T-helper 2 cell (primary cell): ENCODE measurements at places on chromosomes 11 and 22.
A peak's percentile ranks its signal among the peaks of the same experiment; 100 is the strongest.

GRCh38 chr22:21823740-21824444 lies 43.6 kb downstream of the MAPK1 start:
- DNase-seq: no peak

GRCh38 chr11:47924184-47924691 lies 56.1 kb upstream of the PTPRJ start:
- no peak for DNase-seq

GRCh38 chr22:37549704-37550059 lies 10.6 kb upstream of the CDC42EP1 start:
- no peak for DNase-seq

DNA sequence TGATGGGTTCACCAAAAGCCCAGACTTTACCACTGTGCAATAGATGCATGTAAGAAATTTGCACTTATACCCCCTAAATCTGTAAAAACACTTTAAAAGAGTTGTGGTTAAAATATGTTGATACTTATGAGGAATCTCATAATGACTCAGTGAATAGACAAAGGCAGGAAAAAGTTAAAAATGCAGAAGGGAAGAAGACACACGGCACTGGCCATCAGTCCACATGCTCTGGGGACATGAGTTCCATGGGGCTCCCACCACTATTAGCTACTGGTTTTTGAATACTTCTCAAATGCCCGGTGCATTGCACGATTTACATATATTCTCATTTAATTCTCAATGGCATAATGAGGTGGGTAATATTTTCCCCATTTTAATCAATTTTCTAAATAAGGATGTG lies 59.3 kb upstream of the BLID start:
- no peak for DNase-seq

DNA sequence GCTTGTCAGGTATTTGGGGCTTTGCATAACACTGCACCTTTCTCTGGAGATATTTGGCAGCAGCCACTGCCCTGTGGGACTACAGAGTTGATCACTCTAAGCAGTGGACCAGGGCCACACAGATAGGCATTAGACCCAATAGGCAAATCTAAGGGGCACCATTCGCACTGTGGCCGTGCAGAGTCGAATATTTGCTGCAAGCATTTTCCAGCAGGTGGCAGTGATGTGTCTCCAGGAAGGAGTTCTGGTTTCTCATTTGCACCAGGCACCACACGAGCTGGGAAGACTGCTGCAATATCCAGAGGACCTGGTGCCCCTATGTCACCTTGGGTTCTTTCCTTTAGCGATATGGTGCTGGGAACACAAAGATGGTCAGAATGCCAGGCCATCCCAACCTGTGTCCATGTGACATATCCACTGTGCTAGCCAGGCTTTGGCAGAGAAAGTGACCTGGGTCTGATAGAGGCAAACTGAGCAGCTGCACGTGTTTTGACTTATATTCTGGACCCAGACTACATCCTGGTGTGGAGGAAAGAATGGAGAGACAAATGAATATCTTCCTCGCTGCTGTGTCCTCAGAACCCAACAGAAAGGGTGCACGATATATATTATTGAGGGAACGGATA lies 318.7 kb downstream of the BUD13 start:
- no peak for DNase-seq

DNA sequence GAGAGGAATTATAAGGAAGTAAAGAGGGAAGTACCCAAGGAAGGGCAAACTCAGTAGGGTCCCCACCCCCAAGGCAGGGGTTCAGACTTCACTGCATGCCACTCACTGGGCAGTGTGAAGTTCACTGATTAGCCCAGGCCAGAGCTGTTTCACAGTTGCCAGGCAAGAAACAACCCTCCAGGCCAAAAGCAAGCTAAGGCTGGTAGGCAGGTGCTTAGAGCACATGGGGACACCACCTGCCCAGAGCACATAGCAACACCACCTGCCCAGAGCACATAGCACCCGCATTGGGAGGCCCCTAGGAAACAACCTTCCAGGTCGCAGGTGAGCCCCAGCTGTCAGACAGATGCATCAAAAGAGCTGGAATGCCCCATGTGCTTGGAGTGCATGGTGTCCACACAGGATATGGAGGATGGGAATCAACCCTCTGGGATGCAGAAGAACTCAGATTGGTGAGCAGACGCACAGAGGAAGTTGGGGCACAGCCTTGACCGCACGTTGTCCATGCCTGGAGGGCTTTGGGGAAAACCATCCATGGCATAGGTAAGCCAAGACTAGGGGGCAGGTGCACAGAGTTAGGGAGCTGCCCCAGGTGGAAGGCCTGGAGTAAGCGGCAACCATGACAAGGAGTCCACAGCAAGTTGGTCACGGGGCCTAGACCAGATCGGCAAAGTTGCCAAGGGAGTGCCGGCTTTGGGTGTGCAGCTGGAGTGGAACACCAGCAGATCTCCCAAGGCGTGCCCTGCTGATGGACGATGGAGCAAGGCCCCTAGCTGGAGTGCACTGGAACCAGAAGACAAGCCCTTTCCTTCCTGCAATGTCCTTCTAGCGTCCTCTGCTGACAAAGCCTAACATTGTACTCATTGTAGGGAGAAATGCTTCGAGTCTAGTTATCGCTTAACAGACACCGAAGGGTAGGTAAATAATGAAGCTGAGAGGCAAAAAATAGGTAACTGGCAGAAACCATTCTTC lies 7.8 kb upstream of the TMEM216 start:
- DNase-seq: no peak

GRCh38 chr11:44776551-44777208 lies 49.9 kb downstream of the TSPAN18 start:
- no peak for DNase-seq

- no peak for DNase-seq
Measured at GRCh38 chr11:36012455-36012854, 68.6 kb downstream of the LDLRAD3 start.

DNA sequence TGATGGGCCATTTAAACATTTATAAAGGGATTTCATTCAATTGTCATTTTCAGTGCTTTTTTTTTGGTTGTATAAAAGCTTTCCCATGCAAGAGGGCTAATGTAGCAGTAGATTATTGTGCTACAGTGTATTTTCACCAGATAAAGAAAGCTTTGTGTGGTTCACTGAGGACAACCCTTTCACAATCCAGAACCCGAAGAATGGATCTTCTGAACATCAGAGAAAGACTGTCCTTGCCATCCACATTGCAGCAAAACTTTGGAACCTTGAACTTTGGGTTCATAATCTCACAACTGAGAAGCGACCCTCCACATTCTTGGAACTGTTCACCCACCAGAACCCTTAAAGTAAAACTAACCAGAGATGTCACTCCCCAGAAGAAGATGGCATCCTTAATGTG lies 9.3 kb downstream of the APOBEC3H start:
- DNase-seq: no peak

DNA sequence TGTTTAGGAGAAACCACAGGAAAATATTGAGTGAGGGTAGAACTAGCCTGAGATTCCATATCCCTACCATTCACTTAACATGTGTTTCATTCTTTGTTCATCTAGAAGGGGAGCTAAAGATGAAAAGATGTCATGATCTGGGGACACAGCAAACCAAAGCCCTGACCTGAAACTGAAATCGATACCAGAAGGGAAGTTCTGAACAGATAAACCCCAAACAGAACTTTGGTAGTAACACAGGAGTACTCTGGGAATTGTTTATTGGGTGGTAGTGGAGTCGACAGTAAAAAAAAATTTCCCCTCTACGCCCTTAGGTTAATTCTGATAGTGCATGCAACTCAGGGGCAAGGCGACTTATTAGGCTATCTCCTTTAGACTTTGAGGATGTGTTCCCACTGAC lies 27.2 kb downstream of the OR2AT4 start:
- no peak for DNase-seq

- DNase-seq: no peak
Measured at GRCh38 chr11:111322534-111322933, 24.2 kb downstream of the POU2AF3 start.

DNA sequence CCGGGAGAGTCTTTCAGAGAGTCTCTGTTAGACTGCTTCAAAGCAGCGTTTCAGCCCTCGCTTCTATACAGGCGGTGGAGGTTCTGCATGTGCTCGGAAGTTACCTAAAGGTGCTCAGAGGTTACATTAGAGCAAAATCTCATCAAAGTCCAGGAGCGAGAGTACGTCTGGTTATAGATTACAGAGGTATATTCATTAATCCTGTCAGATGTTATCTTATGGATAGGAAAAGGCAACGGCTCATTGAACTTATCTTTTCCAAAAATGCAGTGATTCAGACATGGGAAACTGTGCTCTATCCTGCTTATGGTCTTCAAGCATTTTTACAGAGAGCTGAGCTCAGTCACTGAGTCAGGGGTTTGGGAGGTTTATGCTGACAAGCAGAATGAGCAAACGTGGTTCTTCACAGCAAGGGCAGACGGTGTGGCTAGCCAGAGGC lies 9.1 kb upstream of the ZBED5 start:
- DNase-seq: no peak

DNA sequence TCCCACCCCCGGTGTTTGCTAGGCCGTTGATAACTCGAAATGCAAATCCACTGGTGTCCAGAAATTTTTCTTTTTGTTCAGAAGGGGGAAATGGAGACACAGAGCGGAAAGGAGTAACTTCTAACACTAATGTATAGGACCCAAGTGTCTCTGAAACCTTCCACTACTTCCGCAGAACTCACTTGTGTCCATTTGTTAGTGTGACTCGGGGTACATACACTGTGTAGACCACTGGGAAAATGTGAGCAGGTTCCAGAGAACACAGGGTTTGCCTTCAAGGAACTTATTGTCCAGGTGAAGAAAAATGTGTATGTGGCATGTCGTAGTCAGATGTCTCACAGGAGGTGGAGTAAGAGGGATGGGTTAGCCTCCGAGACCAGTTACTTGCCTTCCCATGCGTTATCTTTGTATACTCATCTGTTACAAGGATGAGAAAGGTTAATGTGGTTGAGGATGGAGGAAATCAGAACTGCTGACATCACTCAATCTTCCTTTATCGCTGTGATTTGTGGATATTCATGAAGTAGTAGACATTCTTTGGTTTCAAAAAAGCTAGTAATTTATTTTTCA lies 857 bp downstream of the ARCN1 start:
- no peak for DNase-seq

DNA sequence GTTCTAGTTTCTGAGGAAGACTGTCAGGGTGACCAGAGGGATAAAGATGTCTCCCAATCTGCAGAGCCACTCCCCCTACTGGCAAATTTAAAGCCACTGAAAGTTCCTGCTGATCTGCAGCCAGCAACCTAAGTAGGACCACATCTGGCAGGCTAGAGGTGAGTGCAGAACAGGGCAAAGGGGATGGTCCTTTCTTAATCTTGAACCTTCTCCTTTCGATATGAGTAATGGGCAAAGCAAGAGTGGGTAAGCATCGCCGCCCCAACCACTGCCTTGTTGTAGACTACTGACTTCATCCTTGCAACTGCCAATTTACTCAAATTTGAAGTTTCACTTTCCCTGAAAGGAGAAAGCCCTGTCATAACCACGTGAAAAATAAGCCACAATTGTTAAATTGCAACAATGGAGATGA lies 30.7 kb downstream of the SCUBE2 start:
- peak; percentile 95 for DNase-seq

DNA sequence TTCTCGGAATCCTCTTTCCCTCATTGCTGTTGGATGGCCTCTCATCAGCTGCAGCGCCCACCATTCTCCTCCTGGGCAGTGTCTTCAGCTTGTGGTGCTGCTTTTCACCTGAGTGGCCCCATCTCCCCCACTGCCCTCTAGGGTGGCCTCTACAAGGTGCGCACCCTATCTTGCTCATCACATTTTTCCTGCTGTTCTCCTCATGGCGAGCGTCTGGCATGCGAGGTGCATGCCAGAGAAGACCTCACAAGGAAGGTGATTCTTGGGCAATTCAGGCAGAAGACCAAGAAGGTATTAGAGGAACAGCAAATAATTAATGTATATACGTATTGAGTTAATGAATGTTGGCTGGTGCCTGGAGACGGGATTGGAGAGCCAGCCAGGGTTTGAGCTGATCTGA lies 3.1 kb downstream of the AP2A2 start:
- no peak for DNase-seq

GRCh38 chr11:16956538-16957153 lies 57.6 kb downstream of the PLEKHA7 start:
- DNase-seq: no peak

GRCh38 chr11:5232821-5233220 lies 1.5 kb downstream of the HBD start:
- DNase-seq: no peak

GRCh38 chr22:35312198-35313059 lies 12.7 kb downstream of the TOM1 start:
- DNase-seq: peak; percentile 70

DNA sequence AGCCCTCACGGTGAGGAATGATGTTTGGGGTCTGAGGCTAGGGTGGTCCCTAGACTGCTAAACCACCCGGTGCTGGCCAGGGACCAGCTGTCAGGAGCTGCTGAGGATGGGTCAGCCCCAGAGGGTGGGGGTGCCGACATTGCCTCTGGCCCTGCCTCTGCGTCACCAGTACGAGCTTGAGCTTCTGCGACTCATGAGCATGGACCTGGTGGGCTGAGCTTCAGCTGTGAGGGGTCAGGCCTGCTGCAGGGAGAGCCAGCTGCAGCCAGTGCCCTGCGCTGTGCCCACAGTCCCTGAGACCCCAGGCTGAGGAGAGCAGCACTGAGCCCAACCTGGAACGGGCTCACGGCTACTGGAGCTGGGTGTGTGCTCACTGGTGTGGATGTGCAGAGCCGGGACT lies 7.0 kb downstream of the DERL3 start:
- no peak for DNase-seq

- no peak for DNase-seq
Measured at GRCh38 chr11:120121914-120122473, 15.9 kb downstream of the TRIM29 start.

DNA sequence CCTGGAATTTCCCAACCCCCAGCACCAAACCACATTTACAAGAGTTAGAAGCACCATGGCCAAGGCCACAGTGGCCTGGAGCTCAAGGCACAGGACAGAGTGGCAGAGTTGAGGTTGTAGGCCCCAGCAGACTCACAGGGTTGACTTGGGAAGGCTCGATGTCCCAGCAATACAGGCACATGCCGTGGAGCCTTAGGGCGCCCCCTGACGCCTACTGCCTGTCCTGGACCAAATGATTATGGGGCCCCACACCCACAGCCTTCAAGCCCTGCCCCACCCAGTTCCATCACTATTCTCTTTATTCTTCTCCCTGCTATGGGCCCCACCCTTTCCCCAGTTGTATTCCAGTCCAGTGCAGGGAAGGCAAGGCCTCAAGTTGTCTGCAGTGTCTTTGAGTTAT lies at the start of gene CCDC179:
Gene CCDC179, minus strand, starts transcription at position 234 of the 400 bp plus-strand sequence. Its CDS starts 53 bp downstream, at position 181.
- no peak for DNase-seq

GRCh38 chr11:126112547-126112946 lies 49.9 kb upstream of the CDON start:
- no peak for DNase-seq
